ENCODE measurements at places on chromosomes 5 and 9.

DNA sequence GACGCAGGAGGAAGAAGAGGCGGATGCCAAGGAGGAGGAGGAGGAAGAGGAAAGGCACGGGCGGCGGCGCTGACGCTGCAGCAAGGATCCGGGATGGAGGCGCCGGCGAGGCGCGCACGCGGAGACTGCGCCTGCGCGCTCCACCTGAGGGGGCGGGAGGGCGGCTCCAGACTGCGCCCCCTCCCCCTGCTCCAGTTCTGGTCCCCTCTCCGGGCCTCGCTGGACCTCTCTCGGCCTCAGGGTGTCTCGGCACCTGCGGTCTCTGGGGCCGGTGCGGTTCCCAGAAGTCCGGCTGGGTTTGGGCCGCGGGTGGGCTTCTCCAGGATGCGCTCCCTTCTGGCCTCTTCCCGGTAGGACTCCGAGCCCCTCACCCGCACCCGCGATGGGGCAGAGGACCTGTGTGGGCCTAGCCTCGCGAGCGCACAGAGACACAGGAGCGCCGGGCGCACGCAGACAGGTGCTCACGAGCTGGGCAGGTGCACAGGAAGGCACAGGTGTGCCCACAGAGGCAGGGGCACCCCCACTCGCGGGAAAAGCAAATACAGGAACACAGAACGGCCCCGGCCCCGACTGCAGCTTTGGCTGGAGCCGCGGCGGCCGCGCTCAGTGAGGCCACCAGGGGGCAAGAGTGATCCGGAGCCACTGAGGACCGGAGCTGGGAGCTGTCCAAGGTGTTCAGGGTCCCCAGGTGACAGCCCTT lies at the start of gene NPDC1:
Gene NPDC1, minus strand, starts transcription at position 90 of the 700 bp plus-strand sequence. CDS start 188 bp downstream, outside the sequence.
- peak; percentile 59 for DNase-seq

GRCh38 chr5:76467216-76467615 lies 64.1 kb downstream of the IQGAP2 start:
- no peak for DNase-seq

- DNase-seq, result no peak
Measured at GRCh38 chr5:68325065-68325580, 109.6 kb downstream of the PIK3R1 start.

DNA sequence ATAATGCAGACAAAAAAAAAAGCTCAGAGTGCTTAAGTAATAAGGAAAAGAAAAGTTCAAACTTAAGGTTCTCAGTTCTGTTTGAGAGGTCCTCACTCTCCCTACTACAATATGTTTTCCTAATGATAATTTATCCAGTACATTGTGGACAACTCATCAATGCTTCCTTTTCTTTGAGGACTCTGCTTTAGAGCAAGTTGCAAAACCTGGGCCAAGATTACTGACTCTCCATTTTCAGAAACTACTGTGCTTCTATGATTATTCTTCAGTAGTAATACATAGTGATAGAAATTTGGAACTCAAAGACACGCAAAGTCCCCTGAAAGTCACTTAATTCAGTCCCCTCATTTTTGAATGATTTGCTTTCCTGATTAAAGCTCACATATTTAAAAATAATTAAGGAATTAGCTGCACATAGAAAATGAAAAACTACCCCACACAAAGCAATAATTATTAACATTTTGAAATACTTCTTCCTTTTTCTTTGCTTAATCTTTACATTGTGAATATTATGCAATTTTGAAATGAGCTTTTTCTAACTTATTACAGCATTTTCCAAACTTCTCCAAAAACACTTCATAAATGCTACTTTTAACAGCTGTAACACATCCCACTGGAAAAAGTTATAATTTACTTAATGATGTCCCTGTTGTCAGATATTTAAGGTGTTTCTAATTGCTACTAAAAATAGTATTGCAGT lies 11.2 kb downstream of the CDKN2A start:
- no peak for DNase-seq
